CD8-positive, alpha-beta T cell (primary cell): ENCODE measurements at places on chromosomes 2 and 18.

- DNase-seq = no peak
Measured at GRCh38 chr18:5518899-5519371, 24.9 kb downstream of the EPB41L3 start.

GRCh38 chr18:6222271-6222670 lies 192.4 kb downstream of the L3MBTL4 start:
- DNase-seq = no peak

DNA sequence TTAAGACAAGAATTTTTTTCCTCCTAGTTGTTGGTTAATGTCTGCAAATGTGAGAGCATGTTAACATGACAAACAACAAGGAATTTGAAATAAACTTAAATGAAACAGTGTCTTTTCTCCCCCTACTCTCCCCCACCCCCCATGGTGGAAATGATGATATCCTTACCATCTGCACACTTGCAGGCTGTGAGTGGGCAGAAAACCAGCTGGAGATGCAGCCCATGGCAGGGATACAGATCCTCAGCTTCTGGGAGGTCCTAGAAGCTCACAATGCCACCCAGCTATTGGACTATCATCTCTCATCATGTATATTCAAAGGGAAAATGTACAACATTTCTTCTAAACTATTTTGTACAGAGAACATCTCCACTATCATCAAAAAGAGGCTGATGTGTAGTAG lies 196.8 kb downstream of the SLC8A1 start:
- DNase-seq = no peak

- DNase-seq = no peak
Measured at GRCh38 chr2:74461187-74462053, 3.2 kb downstream of the WBP1 start.

DNA sequence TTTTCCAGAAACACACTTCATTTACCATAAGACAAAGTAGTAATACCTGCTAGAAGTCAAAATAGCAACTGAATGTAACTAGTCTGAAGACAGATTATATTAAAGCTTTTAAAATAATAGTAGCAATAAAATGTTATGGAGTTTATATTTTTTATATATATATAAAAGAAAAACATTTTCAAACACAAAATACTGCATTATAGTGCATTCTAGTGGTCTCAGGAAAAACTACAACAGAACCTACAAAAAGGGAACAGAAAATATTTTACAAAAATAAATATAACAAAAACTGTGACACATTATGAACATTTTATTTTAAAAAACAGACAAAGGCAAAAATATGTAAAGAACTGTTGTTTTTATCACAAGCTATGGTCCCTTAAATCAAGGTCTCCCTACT lies 48.0 kb downstream of the STRN start:
- DNase-seq = no peak

DNA sequence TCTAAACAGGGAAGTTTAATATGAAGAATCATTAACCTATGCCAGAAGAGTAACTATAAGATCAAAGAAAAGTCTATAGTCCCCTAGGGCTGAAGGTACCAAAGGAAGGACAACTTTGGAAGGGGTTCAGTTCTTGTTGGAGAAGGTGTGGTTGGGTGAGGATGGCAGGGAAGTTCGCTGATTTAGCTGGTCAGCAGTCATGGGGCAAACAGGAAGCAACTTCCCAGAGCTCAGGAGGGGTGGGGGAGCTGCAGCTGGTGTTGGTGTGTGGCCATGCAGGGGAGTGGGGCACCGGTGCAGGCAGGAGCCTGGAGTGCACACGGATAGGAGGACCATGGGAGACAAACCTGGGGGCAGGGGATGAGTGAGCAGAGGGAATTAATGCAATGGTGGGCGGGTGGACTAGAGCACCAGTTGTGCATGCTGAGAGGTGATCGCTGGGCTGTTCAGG lies 34.0 kb downstream of the FHOD3 start:
- DNase-seq = no peak

- no peak for DNase-seq
Measured at GRCh38 chr2:237196866-237197618, 111.4 kb downstream of the COPS8 start.

DNA sequence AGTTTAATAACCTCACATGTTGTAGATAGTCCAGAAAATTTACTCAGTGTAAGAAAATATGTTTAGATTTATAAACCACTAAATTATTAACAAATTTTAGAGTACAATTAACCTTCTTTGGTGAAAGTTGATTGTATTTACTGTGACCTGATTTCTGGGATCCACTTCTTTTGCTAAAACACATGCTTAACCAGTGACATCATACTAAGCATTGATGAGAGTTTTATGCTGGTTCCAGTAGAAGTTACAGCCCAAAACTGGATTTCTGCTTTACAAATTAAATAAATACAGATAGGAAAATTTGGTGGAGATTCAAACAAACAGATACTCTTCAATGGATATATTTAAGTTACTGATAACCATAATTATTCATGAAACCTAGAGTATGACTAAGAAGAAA lies 40.9 kb downstream of the RBBP8 start:
- DNase-seq = no peak

GRCh38 chr2:68086166-68086565 lies 23.4 kb upstream of the C1D start:
- no peak for DNase-seq
